Myocyte (in vitro differentiated cells): ENCODE measurements at places on chromosomes 4 and X. TPM values are rescaled to one million over a fixed set of nuclear protein-coding genes. Genes with fewer than 3 reads are reported as not detected.

GRCh38 chrX:78106651-78106986 lies 2.6 kb downstream of the PGK1 start:
- no peak for DNase-seq

Gene AASDH
- total RNA-seq: 10.7 and 10.9 TPM in 2 replicates

DNA sequence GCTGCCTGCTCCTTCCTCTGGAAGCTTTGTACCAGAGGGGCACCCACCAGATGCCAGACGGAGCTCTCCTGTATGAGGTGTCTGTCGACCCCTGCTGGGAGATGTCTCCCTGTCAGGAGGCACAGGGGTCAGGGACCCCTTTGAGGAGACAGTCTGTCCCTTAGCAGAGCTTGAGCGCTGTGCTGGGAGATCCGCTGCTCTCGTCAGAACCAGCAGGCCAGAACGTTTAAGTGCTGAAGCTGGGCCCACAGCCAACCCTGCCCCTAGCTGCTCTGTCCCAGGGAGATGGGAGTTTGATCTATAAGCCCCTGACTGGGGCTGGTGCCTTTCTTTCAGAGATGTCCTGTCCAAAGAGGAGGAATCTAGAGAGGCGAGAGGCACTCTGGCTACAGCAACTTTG lies 260.3 kb upstream of the GPRIN3 start:
- no peak for DNase-seq

DNA sequence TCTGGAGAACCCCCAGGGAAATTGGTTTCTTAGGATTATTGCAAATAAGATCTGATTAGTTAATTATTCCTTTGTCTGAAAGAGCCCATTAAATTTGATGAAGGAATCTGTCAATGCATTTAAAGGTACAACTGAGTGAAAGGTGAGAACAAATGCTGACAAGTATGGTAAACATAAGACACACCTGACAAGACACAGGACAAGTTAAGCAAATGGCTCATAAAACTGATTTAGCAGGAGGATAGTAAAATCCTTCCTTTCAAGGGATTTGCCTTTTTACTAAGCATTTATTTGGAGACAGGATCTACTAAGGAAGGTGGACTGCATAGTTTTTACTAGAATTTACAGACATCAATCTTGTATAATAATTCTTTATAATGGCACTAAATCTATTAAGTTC lies 553.9 kb downstream of the SPRY1 start:
- no peak for DNase-seq

- DNase-seq: no peak
These were observed 295.9 kb downstream of the KCNIP4 start for GRCh38 chr4:21652508-21653231.

DNA sequence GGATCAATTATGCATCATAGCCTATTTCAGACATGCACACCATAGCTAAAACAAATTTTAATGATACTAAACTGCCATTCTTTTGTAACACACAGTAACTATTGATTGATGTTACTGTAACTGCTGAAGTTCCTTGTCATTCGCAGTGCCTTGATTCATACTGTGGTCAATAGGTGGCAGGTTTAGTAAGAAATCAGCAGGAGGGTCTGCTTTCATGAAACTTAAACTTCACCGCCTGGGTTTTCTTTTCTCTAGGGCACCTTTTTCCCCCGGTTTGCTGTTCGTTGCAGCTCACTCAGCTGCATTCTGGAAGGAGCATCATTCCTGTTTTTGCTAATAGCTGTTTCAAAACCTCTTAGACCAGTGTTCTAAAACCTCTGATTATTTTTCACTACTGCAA lies 88.1 kb downstream of the RPA4 start:
- DNase-seq: no peak

DNA sequence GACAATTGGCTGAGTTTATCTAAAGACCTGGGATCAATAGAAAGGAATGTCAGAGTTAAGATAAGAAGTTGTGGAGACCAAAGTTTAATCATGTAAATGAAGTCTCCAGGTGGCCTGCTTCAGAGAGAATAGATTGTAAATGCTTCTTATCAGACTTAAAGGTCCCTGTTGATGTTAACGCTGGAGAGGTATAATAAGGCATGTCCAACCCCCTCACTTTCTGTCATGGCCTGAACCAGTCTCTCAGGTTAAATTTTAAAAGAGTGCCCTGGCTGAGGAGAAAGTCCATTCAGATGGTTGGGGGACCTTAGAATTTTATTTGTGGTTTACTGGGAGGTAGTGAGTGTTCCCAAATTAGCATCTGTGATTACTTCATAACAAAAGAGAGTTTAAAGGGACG lies 86.7 kb downstream of the AKAP4 start:
- DNase-seq: no peak

- no peak for DNase-seq
These were observed 45.6 kb downstream of the WDR19 start for GRCh38 chr4:39227906-39228305.

Gene TAF1
- total RNA-seq: 16.0 and 22.0 TPM in 2 replicates

- DNase-seq: no peak
These were observed 53.0 kb upstream of the PPP2R3B start for GRCh38 chrX:439719-440118.

Gene SMPX
- 151 and 204 TPM in 2 replicates for total RNA-seq

- peak; percentile 45 for DNase-seq
These were observed 626 bp upstream of the CEP135 start for GRCh38 chr4:55947912-55948725.

Gene COPS4
- total RNA-seq: 84.7 and 94.5 TPM in 2 replicates

Gene CFAP47
- not detected in 2 replicates for total RNA-seq

Gene CD40LG
- total RNA-seq: not detected in 2 replicates

Gene KCND1
- 0.10 and 0.21 TPM in 2 replicates for total RNA-seq

DNA sequence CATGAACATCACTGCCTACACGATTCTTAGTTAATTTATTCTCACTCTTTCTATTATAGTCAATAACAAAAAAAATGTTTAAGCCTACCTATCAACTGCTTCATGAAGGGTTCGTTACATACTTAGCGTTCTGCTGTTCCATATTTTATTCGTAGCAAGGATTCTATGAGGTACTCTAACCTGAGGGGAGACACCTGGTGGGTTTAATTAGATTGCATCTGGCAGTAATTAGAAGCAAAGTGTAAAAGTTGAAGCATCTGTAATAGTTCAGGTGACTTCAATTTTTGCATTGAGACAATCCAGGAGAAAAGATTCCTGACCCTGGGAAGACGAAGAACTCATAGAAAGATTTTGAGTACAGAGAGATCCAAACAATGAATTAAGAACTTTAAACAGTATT lies 1655.8 kb upstream of the TENM3 start:
- DNase-seq: no peak

GRCh38 chr4:10366628-10367027 lies 90.6 kb downstream of the ZNF518B start:
- no peak for DNase-seq

DNA sequence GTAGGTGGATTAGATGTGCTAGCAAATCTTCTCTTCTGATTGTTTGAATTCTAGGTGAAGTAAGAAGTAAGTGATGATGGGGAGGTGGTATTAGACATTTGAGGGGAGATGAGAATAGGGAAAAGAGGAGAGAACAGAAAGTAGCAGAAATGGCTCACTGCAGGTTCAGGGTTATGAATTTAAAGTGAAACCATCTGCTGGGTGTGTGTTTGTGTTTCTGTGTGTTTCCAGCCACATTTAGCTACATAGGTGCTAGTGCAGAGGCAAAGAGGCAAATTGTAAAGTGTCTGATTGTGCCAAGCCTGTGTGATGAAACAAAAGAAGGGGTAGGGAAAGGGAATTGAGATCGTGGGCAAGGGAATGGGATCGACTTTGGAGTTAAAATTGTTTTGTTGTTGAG lies 50.6 kb downstream of the ZFX start:
- DNase-seq: no peak

DNA sequence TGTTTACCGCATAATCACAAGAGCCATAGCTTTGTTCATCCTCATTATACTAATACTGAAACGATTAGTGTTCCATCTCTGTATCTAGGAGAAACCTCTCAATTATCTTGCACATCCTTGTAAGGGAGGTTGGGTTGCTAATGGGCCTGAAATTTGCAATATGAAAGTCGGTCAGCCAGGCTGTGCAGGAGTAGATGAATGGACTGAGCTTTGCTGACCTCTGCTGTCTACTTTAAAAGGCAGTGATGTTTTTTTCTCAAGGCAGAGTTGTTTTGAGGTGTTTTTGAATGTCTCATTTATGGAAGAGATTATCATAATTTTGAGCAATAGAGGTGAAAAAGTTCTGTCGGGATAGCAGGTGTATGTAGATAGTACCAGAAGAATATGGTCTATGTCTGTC lies 47.9 kb upstream of the LINC00632 start:
- peak; percentile 6 for DNase-seq

GRCh38 chr4:146343199-146343598 lies 128.9 kb downstream of the REELD1 start:
- DNase-seq: no peak

- DNase-seq: no peak
These were observed 103.4 kb downstream of the MFAP3L start for GRCh38 chr4:169922632-169923276.

DNA sequence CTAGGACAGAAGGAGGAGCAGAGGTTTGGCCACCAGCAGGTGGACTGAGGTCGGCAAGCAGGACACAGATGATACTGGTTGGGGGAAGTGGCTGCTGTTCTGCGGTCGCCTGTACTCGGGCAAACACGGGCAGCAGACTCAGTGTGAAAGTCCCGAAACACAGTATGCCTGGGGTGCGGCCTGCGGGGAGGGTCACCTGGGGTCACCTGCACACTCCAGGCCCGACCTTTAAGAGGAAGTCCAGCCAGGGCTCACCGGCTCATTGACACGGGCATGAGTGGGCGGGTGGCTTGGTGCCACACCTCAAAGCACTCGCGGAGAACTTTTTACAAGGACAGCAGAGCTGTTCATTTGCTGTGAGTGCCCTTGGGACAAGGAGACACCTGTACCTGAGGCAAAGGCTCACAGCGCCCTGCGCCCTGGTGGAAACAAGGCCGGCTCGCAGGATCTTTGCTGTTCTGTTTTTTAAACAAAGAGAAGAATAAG lies 71.5 kb upstream of the MXD4 start:
- no peak for DNase-seq

DNA sequence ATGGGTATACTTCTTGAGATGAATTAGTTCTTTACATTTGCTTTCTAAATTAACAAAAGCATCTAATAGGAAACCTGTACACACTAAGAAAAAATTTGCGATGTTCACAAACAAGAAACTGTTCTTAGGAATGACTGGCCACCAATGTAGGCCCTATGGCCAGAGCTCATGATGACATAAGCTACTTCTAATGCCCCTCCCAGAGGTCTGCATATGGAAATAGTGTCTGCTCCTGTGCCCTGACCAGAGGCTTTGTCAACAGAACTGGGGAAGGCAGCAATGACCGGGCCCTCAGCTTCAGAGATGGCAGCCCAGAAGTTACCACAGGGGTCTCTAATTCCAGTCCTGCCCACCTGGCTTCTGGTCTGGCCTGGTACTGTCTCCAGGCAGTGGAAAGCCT lies 15.0 kb upstream of the BCLAF3 start:
- no peak for DNase-seq

Gene MAGEB1
- total RNA-seq: not detected in 2 replicates

DNA sequence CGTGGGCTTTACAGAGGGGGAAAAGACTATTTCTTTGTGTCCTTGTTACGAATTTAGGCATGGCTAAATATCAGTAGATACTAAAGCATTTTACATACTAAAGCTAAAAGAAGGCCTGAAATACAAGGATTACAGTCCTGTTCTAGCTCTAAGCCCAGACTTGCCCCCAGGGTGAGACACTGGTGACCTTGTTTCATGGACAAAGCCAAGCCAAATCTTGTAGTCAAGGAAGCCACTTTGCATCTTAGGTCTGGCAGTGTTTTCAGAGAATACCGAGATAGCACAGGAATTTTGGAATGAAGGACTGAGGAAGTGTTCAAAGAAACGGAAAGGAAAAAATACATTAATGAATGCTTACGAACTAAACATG lies 733 bp upstream of the G3BP2 start:
- DNase-seq: peak; percentile 17

- DNase-seq: peak; percentile 35
These were observed 27.0 kb downstream of the EIF2S3 start for GRCh38 chrX:24081661-24082154.

Gene DGKK
- total RNA-seq: not detected in 2 replicates

Gene ETDB
- not detected in 2 replicates for total RNA-seq

DNA sequence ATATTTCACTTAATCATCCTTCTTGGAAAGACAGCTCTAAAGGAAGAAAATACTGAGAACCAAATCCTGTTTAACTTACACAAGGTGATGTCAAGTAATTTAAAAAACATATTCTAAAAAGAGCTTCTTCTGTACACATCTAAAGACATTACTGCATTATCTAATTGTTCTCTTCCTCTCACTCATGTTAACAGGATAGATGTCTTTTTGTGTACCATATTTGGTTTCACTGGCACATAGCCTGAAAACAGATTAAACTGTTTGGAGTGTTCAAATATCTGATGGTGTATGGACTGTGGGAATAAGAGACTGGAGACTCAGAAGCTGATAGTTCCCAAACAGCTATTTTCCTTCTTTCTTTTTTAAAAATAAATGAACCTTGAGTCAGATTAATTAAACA lies 213.3 kb upstream of the MAB21L2 start:
- peak; percentile 46 for DNase-seq

DNA sequence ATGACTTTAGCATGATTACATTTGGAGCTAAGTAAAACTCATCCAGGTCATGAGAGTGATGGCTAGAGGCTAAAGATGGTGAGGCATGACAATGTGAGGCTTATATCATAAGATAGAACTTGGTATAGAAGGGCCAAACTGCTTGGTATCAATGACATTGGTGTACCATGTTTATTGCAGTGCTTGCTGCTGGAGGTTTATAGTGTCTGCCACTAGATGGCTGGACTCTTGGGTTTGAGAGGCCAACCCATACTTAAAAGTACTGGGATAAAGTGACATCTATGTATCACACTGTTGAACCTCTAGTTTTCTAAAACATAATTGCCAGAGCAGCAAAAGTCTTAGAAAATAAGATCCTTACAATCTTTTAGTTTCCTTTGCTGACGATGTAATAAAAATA lies 83.0 kb upstream of the TACR3 start:
- no peak for DNase-seq

GRCh38 chr4:137470806-137471205 lies 61.5 kb downstream of the PCDH18 start:
- DNase-seq: no peak

Gene TMEM154
- 0.10 and 0.24 TPM in 2 replicates for total RNA-seq

Gene TBX22
- total RNA-seq: not detected in 2 replicates

DNA sequence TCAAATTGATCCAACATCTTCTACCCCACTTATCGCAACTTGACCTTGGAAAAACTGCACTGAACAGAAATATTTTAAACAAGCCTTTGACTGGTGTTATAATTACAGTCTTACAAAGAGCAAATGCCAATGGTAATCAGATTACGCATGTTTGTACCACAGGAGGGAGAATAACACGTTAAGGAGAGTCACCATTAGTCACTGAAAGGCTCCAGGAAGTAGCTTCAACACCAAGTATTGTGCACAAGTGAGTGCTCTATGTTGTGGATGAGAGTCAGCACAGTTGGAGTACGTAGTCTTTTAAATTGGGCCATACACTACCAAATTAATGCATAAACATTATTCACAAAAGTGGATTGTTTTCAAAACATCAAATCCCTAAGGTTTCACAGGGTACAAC lies 1081.5 kb upstream of the TENM3 start:
- no peak for DNase-seq

- no peak for DNase-seq
These were observed 321.3 kb downstream of the TMA16 start for GRCh38 chr4:163815776-163816175.

Gene WDR44
- 12.6 and 18.5 TPM in 2 replicates for total RNA-seq
